Neural progenitor cell (in vitro differentiated cells): ENCODE measurements at places on chromosomes 1 and 21. TPM values are rescaled to one million over a fixed set of nuclear protein-coding genes. Genes with fewer than 3 reads are reported as not detected.

Gene CATSPERE
- 0.86 and 1.1 TPM in 2 replicates for total RNA-seq

- no peak overlapping the region for H3K4me3 ChIP-seq
- no peaks in the 10 kb centered on the region for H3K36me3 ChIP-seq
- no peak for DNase-seq
- peaks cover 1% of the 10 kb centered on the region for H3K4me1 ChIP-seq
These were observed 2.2 kb downstream of the KRTAP19-1 start for GRCh38 chr21:30478004-30478403.

- H3K36me3 ChIP-seq: no peaks in the 10 kb centered on the region
- no peak overlapping the region for H3K27ac ChIP-seq
- no peak for DNase-seq
- H3K27me3 ChIP-seq: peaks cover 29% of the 10 kb centered on the region
- no peak overlapping the region for H3K4me3 ChIP-seq
These were observed 1.2 kb downstream of the VSIG8 start for GRCh38 chr1:159861218-159861617.

DNA sequence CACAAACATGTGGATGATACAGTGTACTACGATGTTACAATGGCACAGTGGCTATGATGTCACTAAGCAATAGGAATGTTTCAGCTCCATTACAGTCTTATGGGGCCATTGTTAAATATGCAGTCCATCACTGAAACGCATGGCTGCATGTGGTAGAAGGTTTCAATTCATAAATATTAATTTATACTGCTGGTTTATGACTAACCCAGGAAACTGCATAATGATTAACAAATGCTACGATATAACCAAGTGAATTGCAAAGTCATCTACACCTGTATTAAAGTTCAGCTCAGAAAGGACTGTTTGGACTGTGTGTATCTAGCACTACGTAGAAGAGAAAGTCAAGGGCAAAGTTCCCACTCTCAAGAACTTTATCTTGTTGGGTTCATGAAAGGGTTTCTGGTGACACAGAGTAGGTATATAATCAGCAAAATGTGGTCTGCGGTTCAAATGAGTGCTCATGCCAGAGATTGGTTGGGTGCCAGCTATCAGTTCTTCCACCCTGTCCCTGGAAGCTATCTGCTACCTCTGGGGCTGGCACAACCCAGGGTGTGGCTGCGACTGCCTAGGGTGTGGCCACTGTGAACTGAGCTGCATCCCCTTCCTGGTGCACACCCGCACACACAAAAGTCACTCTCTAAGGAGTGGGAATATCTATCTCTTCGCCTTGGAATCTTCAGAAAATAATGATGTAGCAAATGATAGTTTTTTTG, 14.8 kb downstream of the MGST3 start:
- no peaks in the 10 kb centered on the region for H3K36me3 ChIP-seq
- DNase-seq: no peak
- H3K4me1 ChIP-seq: no peaks in the 10 kb centered on the region
- H3K27ac ChIP-seq: no peak overlapping the region

DNA sequence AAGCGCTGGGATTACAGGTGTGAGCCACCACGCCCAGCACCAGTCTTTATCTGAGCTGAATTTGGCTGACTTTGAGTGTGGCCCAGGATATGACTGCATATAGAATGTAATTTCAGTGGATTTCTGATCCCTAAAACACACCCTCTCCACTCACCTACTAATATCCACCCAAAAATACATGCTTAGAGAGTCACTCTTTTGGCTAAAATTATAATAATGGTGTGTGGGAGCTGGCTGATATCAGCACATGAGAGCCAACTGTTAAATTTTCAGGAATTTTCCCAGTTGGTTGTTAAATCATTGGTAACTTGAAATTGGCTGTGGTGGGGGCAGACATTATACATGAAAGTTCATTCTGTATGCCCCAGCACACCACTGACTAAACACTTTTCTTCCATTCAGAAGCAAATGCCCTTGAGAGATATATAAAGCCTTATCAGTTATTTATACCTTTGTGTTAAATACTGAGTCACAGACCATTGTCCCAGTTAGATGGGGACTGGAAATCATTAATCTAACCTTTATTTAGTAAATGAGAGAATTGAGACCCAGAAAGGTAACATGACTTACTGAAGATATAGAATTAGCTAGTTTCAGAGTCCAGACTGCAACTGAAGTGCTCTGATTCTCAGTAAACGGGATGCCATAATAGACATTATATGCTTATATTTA, 9.9 kb upstream of the CD247 start:
- no peak overlapping the region for H3K27ac ChIP-seq
- H3K4me1 ChIP-seq: peaks cover 13% of the 10 kb centered on the region
- H3K27me3 ChIP-seq: no peaks in the 10 kb centered on the region
- DNase-seq: no peak

DNA sequence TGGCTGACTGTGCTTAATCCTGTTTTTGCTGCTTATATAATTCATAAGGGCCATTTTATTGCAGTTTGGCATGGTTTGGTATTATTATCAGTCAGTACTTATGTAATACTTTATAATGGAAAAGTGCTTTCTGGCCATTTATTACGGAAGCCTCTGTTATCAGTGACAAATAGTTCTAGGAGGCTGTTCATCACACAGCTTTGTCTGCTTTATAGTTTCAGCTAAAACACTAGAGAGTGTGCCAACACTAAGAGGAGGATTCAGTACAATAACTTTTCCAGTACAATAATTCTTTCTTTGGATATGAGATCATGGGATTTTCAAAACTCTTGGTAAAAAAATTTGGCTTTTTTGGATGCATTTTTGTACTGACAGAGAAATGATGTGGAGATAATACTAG, 102.9 kb upstream of the PTGFR start:
- no peak overlapping the region for H3K27ac ChIP-seq
- no peak for DNase-seq
- no peaks in the 10 kb centered on the region for H3K27me3 ChIP-seq
